Stomach (tissue), 19 donors: ENCODE measurements at places on chromosomes 7 and 10. TPM values are rescaled to one million over a fixed set of nuclear protein-coding genes. Genes with fewer than 3 reads are reported as not detected.
A peak's percentile ranks its signal among the peaks of the same experiment; 100 is the strongest.

GRCh38 chr7:44063547-44063893 is 1.8 kb downstream of the PGAM2 start:
- no peak for DNase-seq

DNA sequence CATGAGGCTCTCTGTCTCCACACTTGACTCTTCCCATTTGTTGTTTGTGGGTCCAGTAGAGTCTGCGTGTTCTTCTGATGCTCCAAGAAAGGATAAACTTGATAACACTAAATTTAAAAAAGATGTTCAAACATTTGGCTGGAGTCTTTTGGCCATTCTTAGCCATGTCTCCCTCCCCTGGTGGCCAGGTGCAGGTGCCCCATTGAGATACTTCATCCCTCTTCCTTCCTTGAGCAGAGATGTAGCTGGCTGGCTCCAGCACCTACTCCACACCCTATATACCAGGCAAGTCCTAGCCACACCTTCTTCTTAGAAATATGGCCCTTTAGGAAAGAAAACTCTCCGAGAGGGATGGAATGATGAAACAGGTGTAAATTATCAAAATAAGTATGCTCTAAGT is 103.2 kb upstream of the GJD4 start:
- no peak for DNase-seq

- peak; percentile 9 for DNase-seq
These were observed 107.1 kb downstream of the INPP5A start for GRCh38 chr10:132644527-132645246.

Gene ZNF282
- 8.4 TPM for polyA plus RNA-seq
